ENCODE measurements at places on chromosomes 1 and 21.

- DNase-seq: no peak
Observed at GRCh38 chr1:151012684-151013471, 4.6 kb downstream of the PRUNE1 start.

DNA sequence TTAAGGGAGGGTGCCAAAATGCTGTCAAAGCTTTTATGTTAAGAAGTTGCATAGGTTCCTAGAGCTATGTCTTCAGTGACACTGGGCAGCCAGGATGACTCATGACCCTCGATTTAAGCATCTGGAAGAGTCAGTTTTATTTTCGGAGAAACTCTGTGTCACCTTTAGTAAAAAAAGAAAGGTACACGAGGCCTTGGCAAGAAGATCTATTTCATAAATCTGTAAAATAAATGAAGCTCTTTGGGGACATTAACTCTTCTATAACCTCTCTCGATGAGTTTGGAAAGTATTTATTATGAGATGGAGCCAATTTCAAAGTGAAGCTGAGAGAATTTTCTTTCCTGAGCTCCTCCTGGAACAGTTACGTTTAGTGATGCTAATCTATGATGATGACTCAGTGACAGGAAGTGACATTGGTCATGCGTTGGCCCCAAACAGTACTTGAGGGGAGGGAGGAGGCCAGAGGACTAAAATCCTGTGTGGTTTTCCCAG, 156.5 kb downstream of the HLX start:
- no peak for DNase-seq

- no peak for DNase-seq
Observed at GRCh38 chr1:33244143-33244808, 12.0 kb upstream of the ZNF362 start.

DNA sequence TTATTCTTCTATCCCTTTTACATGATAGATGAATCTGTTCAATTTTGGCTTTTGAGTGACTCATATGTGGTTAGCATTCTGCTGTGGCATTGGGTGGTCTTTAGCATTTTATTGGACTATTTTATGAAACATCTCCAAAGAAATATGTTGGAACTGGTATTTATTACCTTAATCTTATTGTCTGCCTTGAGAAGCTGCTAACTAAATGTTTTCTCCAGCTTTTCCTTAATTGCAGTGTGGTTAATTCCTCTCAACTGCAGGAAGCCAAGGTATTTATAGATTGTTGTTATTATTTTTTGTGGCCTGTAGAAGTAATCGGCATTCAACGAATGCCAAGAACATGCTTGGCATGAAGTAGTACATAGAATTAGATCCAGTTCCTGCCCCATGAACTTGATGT, 64.1 kb downstream of the NOS1AP start:
- no peak for DNase-seq

GRCh38 chr1:21894034-21894881, 42.9 kb downstream of the HSPG2 start:
- DNase-seq: no peak

DNA sequence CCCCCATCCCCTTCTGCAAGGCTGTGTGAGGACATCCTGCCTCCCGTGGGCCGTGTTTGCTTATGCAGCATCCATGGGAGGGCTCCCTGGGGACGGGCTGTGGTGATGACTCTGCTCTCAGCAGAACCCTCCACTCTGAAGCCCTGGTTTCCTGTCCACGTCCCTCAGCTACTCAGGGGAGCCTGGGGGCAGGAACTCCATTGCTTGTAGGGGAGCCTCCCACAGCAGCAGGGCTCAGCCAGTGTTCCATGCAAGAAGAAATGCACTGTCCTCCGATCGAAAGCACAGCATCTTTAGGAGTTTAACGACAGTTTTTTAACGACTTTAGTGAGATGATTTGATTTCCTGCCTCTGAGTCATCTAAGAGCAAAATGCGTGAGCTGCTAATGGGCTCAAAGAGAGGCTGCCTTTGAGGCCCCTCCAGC, 8.3 kb upstream of the KCNAB2 start:
- no peak for DNase-seq

DNA sequence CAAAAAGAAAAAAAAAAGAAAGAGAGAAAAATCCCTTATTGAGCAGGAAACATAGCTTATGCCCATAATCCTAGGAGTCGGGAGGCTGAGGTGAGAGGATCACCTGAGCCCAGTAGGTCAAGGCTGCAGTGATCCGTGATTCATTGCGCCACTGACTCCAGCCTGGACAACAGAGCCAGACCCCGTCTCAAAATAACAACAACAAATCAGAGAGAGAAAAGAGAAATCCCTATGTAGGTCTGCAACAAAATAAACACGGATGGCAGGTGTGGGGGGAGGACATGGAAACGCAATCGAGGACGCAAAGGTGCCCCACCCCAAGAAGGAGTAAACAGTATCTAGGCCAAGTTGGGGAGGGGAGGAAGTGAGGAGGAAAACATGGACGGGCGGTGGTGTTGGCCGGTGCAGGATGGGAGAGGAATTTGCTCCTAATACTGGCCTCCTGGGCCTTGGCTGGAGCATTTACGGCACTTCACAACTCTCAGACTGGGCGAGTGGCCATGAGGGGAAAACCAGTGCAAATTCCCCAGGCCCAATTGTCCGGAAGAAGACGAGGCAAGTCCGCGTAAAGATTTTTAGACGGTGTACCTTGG, 609 bp upstream of the CHTOP start:
- DNase-seq: no peak

DNA sequence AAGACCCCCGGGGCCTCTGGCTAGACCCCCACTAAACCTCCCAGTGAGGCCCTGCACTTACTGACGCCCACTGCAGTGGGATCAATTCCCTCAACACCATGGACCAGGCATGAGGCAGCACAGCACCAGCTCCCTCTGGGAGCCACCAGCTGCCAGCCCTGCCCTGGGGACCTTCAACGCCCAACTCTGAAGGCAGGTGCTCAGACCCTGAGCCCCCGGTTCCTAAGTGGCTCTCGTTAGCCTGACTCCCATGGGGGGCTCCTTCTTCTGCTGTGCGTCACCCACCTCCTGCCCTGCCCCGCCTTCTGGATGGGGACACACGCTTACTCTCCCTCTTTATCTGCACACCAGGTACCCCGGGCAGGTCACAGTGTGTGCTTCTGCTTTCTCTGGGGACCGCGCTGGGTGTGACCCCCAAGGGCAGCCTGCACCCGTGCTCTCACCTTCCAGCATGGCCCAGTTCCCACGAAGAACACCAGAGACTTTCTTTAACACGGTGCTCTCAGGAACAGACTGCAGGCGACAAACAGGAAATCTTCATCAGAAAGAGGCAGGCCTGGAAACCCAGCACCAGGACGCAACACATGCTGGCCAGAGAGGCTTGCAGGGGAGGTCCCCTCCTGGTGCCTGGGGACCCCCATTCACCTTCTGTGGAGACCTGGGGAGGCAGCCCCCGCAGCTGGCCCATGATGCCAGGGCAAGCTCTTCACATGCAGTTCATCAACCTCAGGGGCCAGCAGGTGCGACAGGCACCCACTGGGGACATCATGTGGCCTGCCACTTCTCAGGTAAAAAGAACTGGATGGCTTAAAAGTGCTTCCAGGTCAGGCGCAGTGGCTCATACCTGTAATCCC, 27.3 kb downstream of the WDR4 start:
- DNase-seq: no peak

- DNase-seq: no peak
Observed at GRCh38 chr1:238177960-238178645, 287.4 kb upstream of the ZP4 start.

- DNase-seq: no peak
Observed at GRCh38 chr1:212677573-212677972, 22.1 kb downstream of the BATF3 start.

GRCh38 chr21:35697321-35697808, 363.0 kb downstream of the SETD4 start:
- DNase-seq: no peak

- no peak for DNase-seq
Observed at GRCh38 chr1:2213576-2214505, 14.3 kb upstream of the SKI start.

- DNase-seq: no peak
Observed at GRCh38 chr21:41802684-41803083, 35.8 kb upstream of the RIPK4 start.

DNA sequence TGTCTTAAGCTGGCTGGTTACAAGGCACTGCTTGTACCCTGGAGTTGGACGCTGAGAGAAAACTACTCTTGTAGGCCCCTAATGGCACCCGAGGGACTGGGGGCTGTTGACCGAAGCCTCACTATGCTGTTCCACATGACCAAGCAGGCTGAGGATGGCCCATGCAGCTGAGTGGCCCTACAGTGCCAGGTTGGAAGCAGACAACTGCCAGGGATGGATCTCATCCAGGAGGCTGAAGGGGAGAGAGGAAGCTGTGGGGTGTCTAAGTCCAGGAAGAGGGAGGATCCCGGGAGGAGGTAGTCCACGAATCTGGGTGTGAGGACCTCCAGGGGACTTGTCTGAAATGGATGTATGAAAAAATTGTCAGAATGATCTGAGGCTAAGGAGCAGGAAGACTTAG, 45.8 kb downstream of the FOXD2 start:
- DNase-seq: no peak

DNA sequence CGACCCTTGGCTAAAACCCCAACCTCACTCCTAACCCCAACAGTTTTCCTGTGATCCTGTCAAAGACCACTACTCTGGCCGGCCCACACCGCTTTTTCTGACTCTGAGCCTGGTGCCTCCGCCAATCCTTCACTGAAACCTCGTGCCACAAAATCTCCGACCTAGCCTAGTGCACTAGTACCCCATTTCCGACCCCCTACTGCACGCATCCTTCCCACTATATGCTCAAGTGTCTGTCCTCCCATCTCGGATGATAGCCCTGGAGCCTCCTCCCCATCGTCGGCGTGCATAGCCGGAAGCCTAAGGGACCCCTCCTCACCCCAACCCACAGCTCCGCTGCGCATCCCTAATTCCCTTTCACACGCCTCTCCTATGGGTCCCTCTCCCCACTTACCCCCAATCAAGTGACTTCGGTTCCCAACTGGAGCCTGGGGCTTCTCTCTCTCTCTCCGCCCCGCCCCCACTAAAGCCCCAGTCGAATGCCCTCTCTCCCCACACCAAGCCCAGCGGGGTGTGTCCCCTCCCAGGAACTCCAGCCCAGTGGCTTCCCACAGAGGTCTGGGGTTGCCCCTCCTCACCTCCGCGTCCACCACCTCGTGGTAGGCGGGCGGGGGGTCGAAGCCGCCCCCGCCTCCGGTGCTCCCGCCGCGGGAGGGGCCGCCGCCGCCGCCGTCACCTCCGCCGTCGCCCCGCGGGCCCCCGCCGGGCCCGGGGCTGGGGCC, 791 bp downstream of the USP24 start:
- no peak for DNase-seq

DNA sequence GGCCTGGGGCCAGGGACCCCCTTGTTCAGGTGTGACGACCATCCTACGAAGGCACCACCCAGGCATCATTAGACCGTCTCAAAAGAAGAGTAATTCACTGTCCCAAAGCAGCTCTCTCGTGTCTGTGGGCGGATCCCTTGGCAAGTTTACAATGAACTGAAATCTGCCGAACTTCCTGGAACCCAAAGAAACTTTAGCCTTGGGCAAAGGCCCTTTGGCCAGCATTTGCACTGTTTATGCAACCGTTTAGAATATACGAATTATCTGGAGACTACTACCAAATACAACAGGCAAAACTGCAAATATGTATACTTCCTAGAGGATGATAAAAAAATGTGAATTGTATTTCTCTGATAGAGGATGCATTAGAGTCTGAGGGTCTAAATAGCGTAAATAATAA, 1.4 kb upstream of the SOD1 start:
- no peak for DNase-seq

DNA sequence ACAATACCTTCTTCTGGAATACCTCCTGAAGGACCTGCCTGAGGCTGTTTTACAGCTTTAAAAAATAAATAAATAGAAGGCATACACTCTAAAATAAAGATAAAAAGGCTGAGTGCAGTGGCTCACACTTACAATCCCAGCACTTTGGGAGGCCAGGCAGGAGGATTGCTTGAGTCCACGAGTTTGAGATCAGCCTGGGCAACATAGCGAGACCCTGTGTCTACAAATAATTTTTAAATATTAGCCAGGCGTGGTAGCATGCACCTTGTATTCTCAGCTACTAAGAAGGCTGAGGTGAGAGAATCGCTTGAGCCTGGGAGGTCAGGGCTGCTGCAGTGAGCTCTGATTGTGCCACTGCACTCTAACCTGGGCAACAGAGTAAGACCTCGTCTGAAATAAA, 75.0 kb downstream of the OSBPL9 start:
- DNase-seq: no peak

DNA sequence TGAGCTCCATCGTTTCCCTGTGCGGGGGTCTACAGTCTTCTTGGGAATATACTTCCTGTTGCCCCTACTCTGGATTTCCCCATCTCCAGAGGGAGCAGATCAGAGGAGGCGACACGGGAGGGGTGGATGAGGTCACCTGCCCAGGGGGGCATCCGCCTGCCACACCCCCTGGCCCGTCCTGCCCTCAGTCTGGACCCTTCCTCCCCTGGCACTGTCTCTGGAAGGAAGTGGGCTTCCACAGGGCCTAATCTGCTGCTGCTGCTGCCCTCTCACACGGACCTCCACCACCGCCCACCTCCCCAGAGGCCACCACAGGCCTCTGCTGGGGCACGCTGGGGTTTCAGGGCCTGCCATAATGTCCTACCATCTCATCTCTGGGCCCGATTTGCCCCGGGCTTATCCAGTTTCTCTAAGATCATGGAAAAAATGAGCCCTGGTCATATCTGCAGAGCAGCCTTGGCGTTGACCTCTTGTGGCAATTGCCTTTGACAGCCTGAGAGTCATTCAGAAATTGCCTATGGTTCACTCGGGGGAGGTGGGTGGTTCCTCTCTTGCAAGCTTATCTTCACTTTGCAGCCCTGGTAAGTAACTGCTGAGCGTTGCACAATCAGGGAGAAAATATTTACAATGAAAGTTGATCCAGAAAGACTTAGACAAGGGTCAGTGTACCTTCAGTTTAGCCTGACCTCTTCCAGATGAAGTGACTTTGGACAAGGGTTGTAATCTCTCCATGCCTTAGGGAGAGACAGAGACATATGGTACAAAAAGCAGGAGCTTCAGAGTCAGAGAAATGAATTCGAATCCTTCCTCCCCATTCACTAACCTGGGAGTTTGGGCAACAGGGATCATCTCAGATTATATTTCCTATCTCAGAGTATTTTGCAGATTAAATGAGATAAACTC, 252.4 kb downstream of the TOMM20 start:
- no peak for DNase-seq

Data from stimulated activated CD8-positive, alpha-beta memory T cell treated with anti-CD3 and anti-CD28 coated beads, Interleukin-12 subunit alpha, Interleukin-12 subunit beta, amount 100 ng/mL, for 1 hour (primary cell).